Breast epithelium (tissue), 4 donors: ENCODE measurements at places on chromosomes 12 and 14. TPM values are rescaled to one million over a fixed set of nuclear protein-coding genes. Genes with fewer than 3 reads are reported as not detected.

DNA sequence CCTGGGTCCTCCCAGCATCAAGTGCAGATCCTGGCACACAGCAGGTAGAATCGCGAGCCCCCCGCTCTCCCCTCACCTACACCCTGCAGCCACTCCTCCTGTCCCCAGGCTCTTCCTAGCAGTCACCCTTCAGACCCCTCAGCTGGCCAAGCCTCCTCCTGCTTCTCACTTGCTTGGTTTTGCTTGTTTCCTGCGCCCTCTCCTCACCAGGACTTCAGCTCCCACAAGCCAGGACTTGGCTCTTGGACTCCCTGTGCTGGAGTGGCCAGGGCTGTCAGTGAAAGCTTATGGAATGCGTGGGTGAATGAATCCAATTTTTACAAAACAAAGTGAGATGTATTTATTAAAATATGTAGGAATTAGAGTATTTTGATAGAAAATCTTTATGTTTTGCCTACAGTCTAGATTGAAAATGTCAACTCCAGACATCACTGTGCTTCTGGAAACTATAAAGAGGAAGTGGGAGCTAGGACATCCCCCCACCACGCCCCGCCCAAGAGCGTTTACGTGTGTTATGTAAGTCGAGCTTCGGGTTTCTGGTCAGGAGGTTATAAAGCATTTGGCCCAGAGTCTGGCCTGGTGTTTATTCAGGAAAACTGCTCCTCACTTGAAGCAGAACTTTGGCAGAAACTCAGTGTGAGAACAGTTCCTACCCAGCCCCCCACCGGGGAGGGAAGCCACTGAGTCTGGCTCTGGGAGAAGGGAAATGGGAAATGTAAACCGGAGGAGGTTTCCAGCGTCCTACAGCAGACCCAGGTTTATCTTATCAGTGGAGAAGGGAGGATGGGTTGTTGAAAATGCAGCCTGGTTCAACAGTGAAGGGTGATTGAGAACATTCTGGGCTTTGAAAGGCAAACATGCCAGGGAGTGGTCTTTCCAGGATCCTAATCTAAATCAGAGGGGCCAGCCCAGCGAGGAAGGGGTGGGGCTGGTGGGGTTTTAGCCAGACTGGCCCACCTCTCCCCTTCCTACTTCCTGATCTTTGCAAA is 8.8 kb downstream of the ALDH2 start:
- DNase-seq, result peak; percentile 70
- peak overlapping the region; percentile 12 for H3K4me3 ChIP-seq
- H3K27ac ChIP-seq, result peak overlapping the region; percentile 88
- peaks cover 32% of the 10 kb centered on the region for H3K4me1 ChIP-seq
- no peaks in the 10 kb centered on the region for H3K36me3 ChIP-seq

The APOLD1 gene
- 26.7 TPM for total RNA-seq

The CEBPE gene
- not detected for total RNA-seq

DNA sequence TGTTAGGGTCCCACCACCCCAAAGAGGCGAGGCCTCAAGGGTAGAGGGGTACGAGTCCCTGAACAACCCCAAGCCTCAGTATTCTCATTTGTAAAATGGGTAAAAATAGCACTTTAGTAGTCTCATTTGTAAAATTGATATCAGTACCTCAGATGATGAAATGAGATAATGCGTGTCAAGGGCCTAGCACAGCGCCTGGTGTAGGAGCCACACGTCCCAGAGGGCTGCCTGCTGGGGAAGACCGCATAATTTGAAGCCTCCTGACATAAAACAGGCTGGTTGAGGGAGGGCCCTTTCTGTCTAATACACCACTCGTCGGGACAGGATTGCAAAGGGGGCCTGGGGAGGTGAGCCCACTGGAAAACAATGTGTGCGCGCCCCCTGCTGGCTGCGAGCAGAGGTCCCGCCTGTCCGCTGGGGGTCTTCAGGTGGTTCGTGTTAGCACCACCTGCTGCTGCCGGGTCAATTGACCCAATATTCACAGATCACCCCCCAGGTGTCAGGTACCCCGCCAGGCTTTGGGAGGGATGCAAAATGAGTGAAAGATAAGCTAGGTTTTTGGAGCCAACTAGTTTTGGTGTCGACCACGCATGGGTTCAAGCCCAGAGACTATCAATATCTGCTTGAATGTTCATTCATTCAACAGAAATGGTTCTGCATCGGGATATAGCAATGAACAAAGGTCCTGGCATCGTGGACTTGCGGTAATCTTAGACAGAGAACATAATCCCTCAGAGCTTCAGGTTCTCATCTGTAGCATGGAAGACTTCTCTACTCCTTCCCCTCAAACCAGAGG is 24.7 kb upstream of the IRF2BPL start:
- H3K27me3 ChIP-seq, result no peaks in the 10 kb centered on the region
- H3K4me3 ChIP-seq, result no peak overlapping the region
- peaks cover 5% of the 10 kb centered on the region for H3K4me1 ChIP-seq
- H3K36me3 ChIP-seq, result no peaks in the 10 kb centered on the region

- DNase-seq, result no peak
- no peaks in the 10 kb centered on the region for H3K4me1 ChIP-seq
- no peak overlapping the region for H3K27ac ChIP-seq
- H3K36me3 ChIP-seq, result no peaks in the 10 kb centered on the region
- H3K27me3 ChIP-seq, result peaks cover 34% of the 10 kb centered on the region
These were observed 1.6 kb upstream of the SSTR1 start for GRCh38 chr14:38205949-38206665.

The FLVCR2 gene
- total RNA-seq, result 4.6 TPM

DNA sequence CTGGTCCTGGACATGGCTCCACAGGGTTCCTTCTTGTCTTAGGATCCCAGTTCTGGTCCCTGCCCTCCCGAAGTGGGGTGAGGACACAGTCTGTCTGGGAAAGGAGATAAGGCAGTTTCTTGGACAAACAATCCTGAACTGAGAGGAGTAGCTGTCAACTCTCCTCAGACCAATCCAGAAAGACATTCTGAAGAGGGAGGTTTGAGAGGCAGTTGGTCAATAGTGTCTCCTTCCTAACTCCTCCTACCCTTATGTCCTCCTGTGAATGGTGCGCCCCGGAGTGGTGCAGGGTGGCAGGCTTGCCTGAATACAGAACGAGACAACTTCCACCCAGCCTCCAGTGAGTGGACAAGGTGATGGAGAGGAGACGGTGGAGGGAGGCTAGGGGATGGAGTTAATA is 15.4 kb upstream of the ASIC1 start:
- no peaks in the 10 kb centered on the region for H3K27me3 ChIP-seq
- DNase-seq, result no peak
- no peaks in the 10 kb centered on the region for H3K4me1 ChIP-seq
- H3K4me3 ChIP-seq, result no peak overlapping the region
- H3K36me3 ChIP-seq, result no peaks in the 10 kb centered on the region
- H3K27ac ChIP-seq, result no peak overlapping the region

DNA sequence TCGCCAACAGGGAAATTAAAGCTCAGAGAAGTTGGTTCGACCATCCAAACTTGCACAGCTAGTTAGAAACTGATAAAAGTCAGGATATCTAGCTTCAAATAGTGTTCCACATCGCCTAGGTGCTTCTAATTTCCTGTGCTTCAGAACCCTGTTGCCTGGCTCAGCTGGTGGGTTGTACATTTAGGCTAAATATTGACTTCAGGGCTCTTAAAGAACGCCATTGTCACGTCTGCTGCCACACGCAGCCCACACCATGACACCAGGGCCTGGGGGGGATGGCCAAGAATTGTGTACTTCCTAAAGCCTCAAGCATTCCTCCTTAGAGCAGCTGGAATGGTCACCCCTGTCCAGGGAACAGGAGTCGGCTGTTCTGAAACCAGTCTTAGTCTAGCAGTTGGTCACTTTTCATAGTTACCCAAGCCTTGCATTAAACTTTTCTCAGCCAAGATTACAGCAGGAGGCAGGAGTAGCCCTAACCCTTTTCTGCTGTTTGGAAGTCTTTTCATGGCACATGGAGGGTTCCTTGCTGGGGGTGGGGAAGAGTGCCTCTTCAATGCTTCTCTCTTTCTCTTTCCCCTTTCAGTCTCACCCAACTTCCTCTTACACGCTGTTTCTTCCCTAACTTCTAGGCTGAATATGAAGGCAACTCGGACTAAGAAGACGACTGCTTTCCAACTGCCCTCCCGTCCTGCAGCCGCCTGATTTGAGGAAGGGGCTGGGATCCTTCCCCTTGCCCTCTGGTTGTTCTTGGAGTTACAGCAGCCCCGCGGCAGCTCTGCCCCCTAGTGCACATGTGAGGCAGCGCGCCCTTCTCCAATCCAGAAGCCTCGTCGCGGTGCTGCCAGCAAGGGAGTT is 17.1 kb downstream of the FOS start:
- peak overlapping the region; percentile 97 for H3K27ac ChIP-seq
- DNase-seq, result peak; percentile 81
- H3K4me1 ChIP-seq, result peaks cover 20% of the 10 kb centered on the region
- no peaks in the 10 kb centered on the region for H3K36me3 ChIP-seq
- H3K4me3 ChIP-seq, result peak overlapping the region; percentile 71

- no peak overlapping the region for H3K4me3 ChIP-seq
- H3K27me3 ChIP-seq, result no peaks in the 10 kb centered on the region
- no peak for DNase-seq
- no peak overlapping the region for H3K27ac ChIP-seq
These were observed 163.5 kb downstream of the AACS start for GRCh38 chr12:125228519-125229260.

GRCh38 chr12:78145398-78145797 is 314.7 kb downstream of the NAV3 start:
- no peak for DNase-seq
- H3K27me3 ChIP-seq, result no peaks in the 10 kb centered on the region
- H3K4me1 ChIP-seq, result no peaks in the 10 kb centered on the region
- no peak overlapping the region for H3K27ac ChIP-seq
- no peak overlapping the region for H3K4me3 ChIP-seq

GRCh38 chr12:47124451-47124850 is 44.7 kb upstream of the AMIGO2 start:
- H3K4me1 ChIP-seq, result no peaks in the 10 kb centered on the region
- no peaks in the 10 kb centered on the region for H3K27me3 ChIP-seq
- no peak for DNase-seq
- no peak overlapping the region for H3K4me3 ChIP-seq

The TC2N gene
- total RNA-seq, result 36.6 TPM

The NPFF gene
- total RNA-seq, result not detected
